ENCODE measurements at places on chromosomes 6 and 20.

DNA sequence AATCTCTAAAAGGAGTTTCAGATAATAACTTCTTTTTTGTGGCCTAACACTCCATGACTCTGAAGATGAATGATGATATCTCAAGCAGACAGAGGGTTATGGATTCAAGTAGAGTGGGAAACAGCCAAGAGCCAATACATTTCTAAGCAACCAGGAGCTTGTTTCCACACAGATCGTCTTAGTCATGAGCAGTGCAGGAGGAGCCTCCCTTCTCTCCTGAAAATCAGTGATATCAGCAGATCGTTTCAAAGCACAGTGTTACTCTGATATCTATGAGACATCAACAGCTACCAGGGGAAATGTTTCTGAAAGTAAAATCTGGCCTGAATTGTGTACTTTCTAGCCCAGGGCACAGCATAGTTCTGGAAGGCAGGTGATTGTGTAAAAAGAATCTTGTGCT is 11.5 kb downstream of the ADGRG6 start:
- no peak for DNase-seq

- peak; percentile 80 for DNase-seq
These were observed at the start of gene UNC5CL for GRCh38 chr6:41039060-41039998. TSS of gene UNC5CL (minus strand) at chr6:41039221. CDS start at chr6:41035074, 4,147 bp downstream.

DNA sequence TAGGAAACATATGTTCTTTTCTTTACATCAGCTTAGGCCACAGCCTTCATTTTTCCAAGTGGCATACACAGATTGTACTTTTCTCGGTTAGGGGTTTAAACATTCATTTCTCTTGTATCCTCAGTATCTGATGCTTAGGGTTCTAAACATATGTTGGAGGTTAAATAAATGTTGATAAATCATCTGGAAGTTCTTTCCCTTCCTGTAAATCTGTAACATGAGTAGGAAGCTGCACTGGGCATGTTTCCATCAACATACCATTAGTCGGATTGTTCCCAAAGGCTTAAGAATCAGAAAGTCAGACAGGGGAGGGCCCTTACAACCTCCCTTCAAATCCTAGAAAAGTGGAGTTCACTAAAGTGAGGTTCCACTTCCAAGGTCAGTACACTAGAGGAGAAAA is 54.8 kb upstream of the BCLAF1 start:
- no peak for DNase-seq

GRCh38 chr6:142409794-142410193 is 108.0 kb downstream of the ADGRG6 start:
- no peak for DNase-seq

DNA sequence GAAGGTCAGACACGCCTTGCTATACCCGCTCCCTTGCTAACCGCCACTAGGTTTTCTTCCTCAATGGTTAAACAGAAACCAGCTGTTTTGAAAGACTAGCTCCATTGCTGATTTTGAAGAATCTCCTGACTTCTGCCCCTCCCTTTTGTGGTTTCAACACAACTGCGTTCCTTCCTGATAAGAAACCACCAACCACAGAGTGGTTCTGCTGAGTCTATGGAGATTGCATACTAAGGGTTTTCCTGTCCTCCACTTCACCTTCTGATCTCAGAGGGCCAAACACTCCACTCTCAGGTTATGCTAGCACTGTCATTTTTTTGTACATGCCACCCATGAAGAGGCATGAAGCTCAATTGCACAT is 207.9 kb downstream of the MYLK4 start:
- DNase-seq = peak; percentile 12

DNA sequence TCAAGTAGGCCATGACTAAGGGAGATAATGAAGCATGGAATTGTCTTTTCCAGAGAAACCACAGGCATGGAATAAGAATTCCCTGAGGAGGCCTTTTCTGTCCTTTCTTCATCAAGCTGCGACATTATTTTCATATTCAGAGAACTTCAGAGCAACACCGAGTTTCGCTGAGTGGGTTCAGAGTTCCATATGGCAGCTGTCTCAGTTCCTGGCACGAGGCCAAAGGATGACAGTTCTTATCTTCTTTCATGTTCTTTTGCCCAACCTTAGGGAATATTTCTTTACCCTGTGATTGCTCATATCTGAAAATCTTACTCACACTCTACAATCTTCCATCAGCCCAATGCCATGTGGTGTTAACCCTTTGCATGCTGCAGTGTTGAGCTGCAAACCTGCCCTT is 135.3 kb upstream of the BMP2 start:
- DNase-seq = no peak

GRCh38 chr6:111686932-111687266 is 81.2 kb upstream of the TRAF3IP2 start:
- no peak for DNase-seq

- DNase-seq = peak; percentile 90
These were observed 1.2 kb upstream of the MAFB start for GRCh38 chr20:40689943-40690835.

- DNase-seq = no peak
These were observed 74.4 kb upstream of the FBXL4 start for GRCh38 chr6:99022039-99022609.

DNA sequence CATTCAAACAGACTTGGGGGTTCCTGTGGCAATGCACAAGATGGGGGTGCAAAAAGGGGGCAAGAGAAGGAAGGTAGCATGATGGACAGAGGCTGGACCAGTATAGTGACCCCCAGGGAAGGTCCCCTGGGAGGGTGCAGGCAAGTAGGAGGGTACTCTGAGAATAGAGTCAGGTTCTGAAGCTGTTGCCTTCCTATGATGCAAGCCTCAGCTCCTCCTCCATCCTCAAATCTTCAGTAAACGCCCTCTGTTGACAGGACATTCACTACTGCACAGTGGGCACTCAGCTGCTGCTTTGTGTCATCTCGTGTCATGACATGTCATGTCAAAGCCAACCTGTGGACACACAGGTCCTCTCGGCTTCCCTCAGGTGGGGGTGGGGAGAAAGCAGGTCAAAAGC is 5.8 kb upstream of the SDCBP2 start:
- no peak for DNase-seq

- no peak for DNase-seq
These were observed 510 bp downstream of the NDRG3 start for GRCh38 chr20:36745234-36745926.

DNA sequence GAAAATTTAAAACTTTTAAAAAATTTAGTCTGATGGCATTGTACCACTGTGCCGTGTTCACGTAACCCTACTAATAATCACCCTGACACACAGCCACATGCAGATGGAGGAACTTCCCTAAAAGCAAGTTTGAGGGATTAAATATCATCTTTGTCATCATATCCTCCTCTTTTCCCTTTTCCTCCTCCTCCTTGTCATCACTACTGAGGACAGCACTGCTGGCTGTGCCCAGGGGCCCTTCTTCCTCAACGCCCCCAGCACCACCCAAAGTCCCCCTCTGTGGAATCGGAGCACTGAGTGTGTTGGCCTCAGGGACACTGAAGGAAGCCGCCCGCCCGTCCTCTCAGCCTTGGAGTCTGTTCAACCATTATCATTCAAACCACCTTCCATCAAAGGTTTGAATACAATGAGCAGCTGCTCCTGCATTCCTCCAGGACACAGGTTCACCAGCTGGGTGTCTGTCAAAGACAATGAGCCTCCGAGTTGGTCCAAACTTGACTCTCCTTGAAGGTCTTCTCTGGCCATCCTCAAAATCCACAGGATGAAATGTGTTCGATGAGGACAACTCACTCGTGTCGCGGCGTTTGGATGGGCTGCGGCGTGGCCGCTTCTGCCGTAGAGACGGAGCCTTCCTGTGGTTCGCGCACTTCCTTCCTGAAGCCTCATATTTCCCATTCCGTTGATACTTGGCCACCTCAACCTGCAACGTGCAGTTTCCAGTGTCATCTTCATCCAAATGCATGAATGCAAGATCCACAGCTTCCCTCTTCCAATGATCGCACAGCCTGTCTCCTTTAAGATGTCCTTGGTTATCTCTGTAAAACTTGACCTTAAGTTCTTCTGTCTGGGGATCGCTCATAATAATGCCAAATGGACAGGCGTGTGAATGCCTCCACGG is 23.3 kb downstream of the NQO2 start:
- no peak for DNase-seq

GRCh38 chr6:25332655-25333071 is 53.5 kb downstream of the CARMIL1 start:
- no peak for DNase-seq

GRCh38 chr20:51162015-51162414 is 139.1 kb upstream of the KCNG1 start:
- no peak for DNase-seq

GRCh38 chr6:5671601-5672559 is 334.8 kb downstream of the NRN1 start:
- peak; percentile 21 for DNase-seq

GRCh38 chr6:57002197-57002596 is 44.3 kb upstream of the KIAA1586 start:
- DNase-seq = no peak

DNA sequence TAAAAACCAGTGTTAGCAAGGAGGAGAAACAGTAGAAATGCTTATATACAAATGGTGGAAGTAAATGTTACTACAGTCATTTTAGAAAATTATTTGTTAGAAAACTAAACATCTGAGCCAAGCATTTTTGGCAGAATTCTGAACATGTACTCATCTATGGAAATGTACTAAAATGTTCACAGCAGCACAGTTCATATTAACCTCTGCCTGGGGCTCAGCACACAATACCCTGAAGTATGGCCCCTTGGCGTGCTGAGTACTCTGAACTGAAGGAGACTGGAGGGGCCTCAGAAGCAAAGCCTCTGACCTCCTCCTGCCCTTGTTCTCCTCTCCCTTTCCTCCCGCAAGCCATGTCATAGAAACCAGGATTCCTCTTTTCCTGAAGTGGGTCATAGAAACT is 66.2 kb upstream of the RALGAPA2 start:
- no peak for DNase-seq

DNA sequence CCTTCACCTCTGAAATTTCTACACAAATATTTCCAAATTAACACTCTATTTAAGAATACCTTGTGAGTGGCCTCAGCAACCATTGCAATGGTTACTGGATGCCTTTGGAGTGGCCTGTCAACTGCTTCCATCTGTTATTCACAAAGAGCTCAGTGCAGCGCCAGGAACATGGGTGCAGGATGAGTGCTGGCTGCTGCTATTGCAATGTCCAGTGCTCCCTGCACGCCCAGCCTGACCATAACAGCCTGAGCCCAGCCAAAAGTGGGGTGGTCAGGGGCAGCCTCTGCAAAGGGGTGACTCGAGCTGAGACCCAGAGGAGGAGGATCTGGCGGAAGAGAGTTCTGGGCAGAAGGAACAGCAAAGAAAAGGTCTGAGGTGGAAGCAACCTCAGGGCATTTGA is 18.4 kb downstream of the CASS4 start:
- DNase-seq = no peak

DNA sequence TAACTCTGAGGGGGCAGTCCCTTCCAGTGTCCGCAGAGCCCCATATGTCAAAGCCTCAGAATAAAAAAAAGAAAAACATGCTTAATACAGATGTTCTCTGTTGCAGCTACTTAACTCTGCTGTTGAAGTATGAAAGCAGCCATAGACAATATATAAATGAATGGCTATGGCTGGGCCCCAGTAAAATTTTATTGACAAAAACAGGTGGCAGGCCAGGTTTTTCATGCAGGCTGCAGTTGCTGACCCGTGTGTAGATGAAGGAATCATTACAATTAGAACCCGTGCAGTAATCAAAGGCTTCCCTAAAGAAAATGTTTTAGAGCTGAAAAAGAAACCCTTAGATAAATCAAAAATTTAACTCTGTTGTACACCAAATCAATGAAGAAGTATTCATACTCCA is 13.0 kb upstream of the RIN2 start:
- no peak for DNase-seq

DNA sequence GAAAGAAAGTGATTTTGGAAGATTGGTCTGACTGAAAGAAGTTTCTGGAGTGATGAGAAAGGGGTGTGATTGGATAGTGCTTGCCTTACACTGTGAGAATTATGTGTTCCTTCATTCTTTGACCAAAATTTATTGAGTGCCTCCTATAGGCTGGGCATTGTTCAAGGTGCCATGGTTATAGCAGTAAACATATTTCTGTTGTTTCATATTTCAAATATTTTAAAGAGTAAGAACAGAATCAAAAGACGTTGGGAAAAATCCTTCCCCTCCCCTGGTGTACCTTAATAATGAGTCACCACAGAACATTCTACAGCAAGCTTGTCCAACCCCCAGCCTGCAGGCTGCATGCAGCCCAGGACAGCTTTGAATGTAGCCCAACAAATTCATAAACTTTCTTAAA is 78.6 kb downstream of the GCLC start:
- no peak for DNase-seq

DNA sequence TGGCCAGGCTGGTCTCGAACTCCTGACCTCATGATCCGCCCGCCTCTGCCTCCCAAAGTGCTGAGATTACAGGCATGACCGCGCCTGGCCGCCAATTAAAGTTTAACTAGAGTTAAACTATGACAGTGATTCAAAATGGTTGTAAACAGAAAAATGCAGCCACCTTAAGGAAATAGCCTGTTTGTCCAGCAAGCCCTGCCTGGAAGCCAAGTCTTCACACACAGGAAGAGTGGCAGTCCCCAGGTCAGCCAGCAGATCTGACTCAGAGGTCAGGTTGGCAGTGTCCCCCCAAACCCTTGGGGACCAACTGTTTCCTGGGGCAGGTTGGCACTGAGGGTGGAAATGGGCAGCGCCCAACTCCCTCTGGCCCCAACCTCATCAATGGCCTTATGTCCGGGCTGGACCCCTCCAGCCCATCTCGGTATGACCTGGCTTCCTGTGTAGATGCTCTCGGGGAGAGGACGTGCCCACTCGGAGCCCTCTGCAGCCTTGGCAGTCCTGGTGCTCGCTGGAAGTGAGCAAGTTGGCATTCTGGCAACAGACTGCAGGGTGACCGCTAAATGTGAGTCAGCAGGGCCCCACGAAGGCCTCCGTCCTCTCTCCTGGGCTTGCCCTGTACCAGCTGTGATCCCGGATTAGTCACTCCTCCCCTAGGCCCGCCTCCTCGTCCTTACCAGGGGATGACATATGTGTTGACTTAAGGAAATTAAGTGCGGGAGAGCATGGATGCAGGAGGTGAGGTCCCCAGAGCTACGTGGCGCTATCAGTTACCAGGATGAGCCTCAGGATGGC is 9.7 kb upstream of the HSP90AB1 start:
- DNase-seq = peak; percentile 75

GRCh38 chr6:87724983-87725811 is 23.2 kb upstream of the AKIRIN2 start:
- DNase-seq = peak; percentile 58

- DNase-seq = no peak
These were observed 273.6 kb upstream of the SUPT3H start for GRCh38 chr6:45651301-45651700.

GRCh38 chr20:25276533-25277050 is 28.7 kb downstream of the PYGB start:
- no peak for DNase-seq
